GM12891 (cell line): ENCODE measurements at places on chromosomes 5 and 9.

GRCh38 chr9:114958021-114958843 lies 27.8 kb upstream of the TNFSF8 start:
- DNase-seq = no peak

GRCh38 chr9:27675354-27675753 lies 102.1 kb upstream of the C9orf72 start:
- DNase-seq = no peak

GRCh38 chr9:88984543-88984883 lies 6.8 kb upstream of the S1PR3 start:
- DNase-seq = no peak

DNA sequence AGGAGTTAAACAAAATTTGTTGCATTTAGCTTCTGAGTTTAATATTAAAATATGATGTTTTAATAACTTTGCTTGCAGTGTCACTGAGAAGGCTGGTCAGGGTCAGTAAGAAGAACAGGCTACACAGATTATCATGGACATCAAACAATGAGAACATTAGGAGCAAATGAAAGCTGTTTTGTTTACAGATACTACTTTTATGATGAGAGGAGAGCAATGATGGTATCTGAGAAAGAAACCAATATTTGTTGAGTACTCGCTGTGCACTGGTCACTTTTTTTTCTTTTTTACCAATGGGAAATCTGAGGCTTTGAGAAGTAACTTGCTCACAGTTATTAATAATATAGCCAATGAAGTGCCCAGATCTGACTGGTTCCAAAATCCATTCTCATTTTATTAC lies 109.6 kb downstream of the INVS start:
- DNase-seq = no peak

DNA sequence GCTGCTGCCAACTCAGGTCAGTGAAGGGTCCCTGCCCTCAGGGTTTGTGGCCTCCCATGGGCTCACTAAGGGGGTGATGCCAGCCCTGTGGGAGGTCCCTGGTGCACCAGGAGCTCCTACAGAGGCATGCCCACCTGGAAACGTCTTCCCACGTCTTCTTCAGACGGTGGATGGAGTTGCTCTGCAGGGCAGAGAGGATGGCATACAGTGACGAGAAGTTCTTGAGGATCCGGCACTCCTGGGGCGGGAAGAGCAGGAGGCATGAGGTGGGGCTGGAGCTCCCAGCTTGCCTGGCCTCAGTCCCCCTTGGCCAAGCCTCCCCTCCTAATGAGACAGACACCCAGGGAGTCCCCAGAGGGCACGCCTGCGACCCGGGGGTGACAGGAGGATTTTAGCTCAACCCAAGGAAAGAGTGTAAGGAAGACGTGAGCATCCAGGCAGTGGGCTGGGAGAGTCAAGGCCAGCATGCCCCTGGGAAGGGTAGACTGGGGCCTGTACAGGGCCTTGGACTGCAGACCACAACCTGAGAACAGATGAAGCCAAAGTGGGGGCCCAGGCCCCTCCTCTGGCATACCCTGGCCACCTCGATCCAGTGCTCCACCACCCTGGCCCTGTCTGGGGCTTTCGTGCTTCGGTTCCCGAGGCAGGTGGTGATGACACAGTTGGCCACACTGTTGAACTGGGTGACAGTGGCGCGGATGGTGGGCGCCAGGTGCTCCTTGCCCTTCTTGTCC lies 14.4 kb downstream of the RALGDS start:
- no peak for DNase-seq

- DNase-seq = no peak
These were observed 16.1 kb downstream of the SV2C start for GRCh38 chr5:76099286-76099702.

DNA sequence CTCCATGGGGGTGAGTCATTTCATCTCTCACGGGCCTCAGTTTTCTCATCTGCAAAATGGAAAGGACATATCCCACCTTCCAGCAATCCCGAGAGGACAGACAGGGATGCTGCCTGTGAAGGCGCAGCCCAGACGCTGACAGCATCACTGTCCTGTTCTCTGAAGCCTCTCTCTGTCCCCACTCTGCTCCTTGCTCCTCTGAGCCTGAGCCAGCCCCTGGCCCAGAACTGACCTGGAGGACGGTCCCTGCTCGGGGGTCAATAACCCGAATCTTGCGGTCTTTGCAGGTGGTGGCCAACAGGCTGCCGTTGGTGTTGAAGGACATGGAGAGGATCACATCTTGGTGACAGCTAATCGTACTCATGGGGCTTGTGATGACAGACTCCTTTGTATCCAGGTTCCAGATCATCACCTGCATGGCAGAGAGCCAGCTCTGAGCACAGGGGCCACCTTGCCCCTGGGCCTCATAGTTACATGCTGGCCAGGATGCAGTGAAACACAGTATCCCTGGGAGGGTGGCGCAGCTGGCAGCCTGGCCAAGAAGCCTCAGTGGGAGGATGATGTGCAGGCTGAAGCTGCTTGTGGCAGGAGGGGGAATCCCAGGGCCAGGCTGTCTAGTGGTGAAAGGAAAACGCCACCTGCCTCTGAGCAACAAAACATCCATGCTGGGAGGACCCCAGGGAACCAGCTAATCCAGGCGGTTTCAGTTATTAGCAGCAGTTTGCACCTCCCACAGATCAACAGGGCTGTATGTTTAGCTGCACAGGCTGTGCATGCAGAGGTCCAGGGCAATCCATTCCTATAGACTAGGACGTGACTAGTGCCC lies 14.0 kb upstream of the TRIM14 start:
- no peak for DNase-seq

- no peak for DNase-seq
These were observed 193.9 kb downstream of the SYK start for GRCh38 chr9:90995516-90995915.

DNA sequence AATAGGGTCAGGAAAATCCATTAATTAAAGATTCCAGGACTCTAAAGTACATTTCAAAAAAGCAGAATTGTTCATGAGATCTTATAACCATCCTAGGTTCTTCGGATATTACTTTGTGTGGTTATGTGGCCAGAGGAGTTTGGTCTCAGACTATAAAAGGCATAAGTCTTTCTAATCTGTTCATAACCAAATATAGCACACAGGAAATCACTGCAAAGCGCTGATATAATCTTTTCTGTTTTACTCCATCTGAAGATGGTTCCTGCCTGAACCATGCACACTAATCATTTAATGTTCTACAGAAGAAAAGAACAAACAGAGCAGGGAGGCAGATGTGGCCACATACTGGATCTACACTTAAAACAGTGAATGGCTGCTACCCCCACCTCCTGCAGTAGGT lies 182.8 kb downstream of the SEMA5A start:
- no peak for DNase-seq

- no peak for DNase-seq
These were observed 5.5 kb downstream of the FSTL4 start for GRCh38 chr5:133606835-133607234.

- no peak for DNase-seq
These were observed 31.2 kb upstream of the CLPTM1L start for GRCh38 chr5:1375871-1376810.

DNA sequence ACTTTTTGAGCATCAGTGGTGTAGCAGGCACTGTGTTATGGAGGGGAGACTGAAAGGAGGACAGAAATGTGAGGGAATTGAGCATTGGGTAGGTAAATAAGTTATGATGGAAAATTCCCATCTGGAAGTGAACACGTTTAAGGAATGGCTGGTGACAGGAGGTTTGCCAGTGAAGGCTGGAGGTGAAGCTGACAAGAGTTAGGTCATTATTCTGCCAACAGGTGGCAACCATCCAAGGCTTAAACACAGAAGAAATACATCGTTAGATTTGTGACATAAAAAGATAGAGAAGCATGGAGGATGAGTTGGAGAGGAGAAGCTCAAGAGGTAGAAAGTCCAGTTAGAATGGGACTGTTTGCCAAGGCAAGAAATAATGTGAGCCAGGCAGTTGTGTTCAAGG lies 455.3 kb upstream of the SGCD start:
- DNase-seq = no peak

DNA sequence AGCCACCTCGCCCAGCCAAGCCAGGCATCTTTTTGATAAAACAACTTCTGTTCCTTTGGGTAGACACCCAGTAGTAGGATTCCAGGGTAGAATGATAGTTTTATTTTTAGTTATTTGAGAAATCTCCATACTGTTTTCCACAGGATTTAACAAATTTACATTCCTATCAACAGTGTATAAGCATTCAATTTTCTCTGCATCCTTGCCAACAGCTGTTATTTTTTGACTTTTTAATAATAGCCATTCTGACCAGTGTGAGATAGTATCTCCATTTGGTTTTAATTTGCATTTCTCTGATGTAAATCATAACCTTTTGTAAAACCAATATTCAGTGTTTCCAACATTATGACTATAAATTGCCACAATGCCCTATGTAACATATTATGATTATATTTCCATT lies 28.2 kb upstream of the CCNB1 start:
- no peak for DNase-seq

DNA sequence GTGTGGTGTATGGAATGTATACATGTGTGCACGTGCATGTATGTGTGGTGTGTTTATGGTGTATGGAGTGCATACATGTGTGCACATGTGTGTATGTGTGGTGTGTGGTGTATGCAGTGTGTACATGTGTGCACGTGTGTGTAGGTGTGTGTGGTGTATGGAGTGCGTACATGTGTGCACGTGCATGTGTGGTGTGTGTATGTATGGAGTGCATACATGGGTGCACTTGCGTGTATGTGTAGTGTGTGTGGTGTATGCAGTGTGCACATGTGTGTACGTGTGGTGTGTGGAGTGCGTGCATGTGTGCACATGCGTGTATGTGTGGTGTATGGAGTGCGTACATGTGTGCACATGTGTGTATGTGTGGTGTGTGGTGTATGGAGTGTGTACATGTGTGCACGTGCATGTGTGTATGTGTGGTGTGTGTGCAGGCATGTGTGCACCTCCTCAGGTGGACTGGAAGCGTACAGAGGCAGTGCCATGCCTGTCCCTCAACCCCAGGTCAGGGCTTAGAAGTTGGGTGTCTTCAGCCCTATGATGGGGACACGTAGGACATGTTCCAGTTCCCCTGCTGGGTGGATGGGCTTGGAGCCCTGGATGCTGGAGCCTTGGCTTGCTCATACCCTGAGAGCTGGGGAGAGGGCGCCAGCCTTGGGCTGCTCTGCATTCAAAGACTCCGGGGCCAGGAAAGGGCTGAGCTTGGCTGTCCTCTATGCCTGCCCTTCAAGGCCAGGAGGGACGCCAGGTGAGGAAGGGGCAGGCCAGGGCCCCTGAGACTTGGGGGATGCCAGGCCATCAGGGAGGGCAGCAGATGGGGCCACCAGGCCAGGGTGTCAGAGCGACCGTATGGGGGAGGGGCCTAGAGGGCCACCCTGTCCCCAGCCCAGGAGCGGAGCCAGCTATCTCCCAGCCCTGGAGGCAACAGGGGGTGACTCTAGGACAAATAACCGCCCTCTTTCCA lies 12.2 kb downstream of the MYMK start:
- no peak for DNase-seq

DNA sequence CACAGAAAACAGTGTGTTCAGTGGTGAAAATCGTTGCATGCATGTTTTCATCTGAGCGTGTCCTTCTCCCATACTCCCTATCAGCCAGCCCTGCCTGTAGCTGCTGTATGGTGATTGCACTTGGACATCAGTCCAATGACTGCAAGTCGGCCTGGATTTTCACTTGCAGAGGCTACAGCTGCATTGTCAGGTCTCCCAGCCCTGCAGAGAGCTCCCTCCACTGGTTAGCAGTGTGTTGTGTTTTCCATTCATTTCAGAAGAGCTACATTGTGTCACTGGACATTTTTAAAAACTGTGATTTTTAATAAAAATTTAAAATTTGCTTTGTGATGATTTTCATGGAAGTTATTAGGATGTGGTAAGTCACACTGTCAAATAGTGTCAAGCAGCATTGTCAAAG lies 96.6 kb downstream of the SYK start:
- no peak for DNase-seq

DNA sequence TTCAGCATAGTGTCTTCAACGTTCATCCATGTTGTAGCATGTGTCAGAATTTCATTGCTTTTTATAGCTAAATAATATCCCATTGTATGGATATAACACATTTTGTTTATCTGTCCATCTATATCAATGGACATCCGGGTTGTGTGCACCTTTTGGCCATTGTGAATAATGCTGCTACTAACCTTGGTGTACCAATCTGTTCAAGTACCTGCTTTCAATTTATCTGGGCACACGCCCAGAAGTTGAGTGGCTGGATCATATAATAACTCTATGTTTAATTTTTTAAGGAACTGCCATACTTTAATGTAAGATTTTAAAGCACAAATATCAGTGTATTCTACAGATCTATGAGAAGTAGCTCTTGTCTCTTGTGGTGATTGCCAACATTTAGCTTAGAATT lies 43.5 kb downstream of the SCAI start:
- no peak for DNase-seq

DNA sequence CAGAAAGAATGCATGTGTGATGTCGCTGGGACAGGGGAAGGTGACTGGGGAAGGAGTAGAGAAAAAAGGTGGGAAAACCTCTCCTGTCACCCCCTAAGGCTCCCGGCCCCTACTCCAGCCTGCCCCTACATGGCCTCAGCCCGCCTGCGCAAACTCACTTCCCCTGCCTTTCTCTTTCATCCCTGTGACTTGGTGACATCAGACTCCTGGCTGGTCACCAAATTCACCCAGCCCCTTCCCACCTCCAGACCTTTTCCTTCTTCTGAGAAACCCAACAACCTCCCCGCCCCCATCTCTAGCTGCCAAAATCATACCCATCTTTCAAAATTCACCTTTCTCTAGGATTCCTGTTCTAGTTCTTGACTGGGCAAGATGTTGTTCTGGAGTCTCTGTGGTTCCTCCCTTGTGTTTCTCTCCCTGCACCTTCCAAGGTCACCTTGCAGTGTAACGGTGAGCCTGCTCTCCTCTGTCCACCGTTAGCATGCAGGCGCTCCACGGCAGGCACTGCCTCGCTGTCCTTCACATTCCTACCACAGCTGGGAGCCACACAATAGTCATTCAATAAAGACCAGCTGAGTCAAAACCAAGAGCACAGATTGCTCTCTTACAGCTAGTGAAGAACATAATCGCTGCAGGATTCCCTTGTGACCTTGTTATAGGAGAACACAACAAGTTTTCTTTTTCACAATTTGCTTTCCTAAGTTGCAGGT lies 134.5 kb downstream of the FANCC start:
- DNase-seq = no peak

GRCh38 chr9:84846906-84847305 lies 177.4 kb downstream of the NTRK2 start:
- DNase-seq = no peak

GRCh38 chr5:127256886-127257597 lies 33.6 kb upstream of the MEGF10 start:
- no peak for DNase-seq

DNA sequence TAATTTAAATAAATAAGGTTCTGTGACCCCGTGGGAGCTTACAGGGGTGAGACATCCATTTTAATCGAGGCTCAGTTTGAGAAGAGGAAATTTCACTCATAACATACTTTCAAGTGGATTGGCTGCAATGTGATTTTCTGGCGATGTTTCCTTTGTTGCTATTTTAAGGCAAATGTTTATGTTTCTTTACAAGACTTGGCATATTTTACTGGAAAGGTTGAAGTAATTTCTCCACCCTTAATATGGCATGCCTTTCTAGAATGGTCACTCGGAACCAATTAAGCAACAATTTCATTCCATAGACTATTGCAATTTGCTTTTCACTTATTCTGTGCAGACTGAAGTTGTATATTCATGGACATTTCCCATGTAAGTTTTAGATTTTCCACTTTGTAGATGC lies 438.0 kb upstream of the WWC1 start:
- DNase-seq = no peak

GRCh38 chr9:129547869-129548570 lies 72.9 kb downstream of the C9orf50 start:
- DNase-seq = no peak
